ENCODE measurements at places on chromosomes 12 and 14.

DNA sequence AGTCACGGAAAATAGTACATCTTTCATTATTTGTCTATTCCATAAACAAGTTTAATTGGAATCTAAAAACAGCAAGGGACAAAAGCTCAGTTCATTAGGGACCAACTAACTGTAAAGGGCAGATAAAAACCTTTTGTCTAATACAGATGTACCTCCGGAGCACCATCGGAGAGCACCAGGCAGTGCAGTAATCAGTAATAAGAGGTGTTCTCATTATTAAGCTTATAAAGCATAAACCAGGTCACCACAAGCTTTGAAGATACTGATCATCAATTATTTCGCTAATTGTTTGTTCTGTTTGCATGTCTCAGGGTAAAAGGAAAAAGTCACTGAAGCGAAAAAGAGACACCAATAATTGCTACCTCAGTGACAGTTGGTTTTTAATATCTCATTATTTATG, 207.3 kb upstream of the PRKD1 start:
- H3K4me3 ChIP-seq: no peak overlapping the region
- H3K36me3 ChIP-seq: no peaks in the 10 kb centered on the region
- H3K27me3 ChIP-seq: no peaks in the 10 kb centered on the region
- DNase-seq: no peak

DNA sequence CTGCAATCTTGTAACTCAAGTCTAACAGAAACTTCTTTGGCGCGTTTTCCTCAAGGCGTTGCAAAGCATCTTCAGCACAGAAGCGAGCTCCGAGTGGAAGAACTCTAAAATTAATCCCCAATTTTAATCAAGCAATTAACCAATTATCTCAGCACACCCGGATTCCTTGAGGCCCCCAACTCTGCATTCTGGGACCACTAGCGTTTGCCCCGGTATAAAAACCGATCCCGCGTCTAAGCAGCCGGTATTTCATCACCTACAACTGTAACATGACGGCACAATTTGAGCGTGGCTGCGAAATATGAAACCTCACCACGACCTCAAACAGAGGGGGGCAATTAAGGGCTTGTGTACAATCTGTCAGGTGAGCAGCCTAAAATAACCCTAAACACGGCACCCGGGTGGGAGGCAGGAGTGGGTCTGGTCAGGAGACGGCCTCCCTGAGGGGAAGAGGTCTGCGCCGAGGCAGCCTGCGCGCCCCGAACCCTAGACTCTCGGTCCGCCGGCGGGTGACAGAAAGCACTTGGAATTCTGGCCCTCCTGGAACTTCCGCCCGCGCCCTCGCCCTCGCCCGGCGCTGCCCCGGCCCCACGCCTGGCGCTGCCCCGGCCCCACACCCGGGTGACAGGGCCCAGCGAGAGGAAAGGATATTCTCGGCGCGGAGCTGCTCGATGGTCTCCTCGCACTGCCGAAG, 594 bp downstream of the ZCCHC8 start:
- no peaks in the 10 kb centered on the region for H3K27me3 ChIP-seq
- H3K4me3 ChIP-seq: peak overlapping the region; percentile 61
- H3K4me1 ChIP-seq: peaks cover 4% of the 10 kb centered on the region
- peaks cover 29% of the 10 kb centered on the region for H3K36me3 ChIP-seq

DNA sequence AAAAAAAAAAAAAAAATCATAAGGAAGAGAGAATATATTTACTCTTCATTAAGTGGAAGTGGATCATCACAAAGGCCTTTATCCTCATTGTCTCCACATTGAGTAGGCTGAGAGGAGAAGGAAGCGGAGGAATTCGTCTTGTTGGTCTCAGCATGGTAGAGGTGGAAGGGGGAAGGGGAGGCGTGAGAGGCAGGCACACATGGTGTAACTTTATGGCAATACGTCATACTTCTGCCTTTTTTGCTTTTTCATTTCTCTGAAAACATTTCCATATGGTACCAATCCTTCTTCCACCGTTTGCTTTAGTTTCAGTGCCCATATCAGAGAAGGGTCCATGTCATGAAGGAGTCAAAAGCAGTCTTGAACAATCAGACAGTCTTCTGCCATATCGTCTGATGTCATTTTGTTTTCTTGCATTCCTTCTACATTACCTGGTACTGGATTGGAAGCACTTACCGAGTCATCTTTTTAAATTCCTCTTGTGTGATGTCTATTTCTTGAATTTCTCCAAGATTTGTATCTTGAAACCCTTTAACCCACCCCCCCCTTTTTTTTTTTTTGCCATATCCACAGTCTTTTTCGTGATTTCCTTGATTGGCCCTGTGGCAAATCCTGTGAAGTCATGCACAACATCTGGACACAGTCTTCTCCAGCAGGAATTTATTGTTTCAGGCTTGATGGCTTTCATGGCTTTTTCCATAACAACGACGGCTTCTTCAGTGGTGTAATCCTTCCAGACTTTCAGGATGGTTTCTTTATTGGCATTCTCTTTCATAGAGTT, 8.9 kb downstream of the FUT8 start:
- no peak for DNase-seq
- H3K27me3 ChIP-seq: no peaks in the 10 kb centered on the region
- no peak overlapping the region for H3K27ac ChIP-seq

DNA sequence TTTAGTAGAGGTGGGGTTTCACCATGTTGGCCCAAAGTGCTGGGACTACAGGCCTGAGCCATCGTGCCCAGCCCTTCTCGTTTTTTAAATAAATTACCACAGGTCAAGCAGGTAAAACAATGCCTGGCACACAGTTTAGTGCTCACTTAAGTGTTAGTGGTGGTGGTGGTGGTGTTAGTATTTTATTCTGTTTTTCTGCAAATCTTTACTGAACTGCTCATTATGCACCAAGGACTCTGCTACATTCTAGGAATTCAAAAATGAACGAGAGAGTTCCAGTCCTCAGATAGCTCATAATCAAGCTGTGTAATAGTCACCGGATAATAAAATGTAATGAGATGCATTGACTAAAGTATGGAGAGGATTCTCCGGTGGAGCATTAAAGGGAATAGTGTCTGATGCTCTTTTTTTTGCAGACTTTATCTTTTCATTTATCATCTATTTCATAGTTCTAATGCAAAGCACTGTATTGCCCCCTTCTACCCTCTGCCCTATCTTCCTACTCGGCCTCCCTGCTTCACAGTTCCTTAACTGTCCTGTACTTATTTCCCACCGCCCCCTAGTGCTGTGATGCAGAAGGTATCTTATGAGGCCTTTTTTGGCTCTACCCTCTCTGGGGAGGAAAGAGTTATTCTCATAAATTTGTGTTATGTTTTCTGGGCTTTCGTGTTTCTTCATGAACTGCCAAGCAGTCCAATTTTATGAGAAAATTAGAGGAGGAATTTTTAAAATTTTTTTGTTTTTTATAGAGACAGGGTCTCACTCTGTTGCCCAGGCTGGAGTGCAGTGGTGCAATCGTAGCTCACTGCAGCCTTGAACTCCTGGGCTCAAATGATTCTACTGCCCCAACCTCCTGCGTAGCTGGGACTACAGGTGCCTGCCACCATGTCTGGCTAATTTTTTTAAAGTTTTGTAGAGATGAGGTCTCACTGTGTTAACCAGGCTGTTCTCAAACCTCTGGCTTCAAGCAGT, 1.0 kb downstream of the ITFG2 start:
- no peaks in the 10 kb centered on the region for H3K27me3 ChIP-seq
- H3K36me3 ChIP-seq: peaks cover 29% of the 10 kb centered on the region
- peak overlapping the region; percentile 80 for H3K4me3 ChIP-seq
- H3K4me1 ChIP-seq: peaks cover 15% of the 10 kb centered on the region
- H3K27ac ChIP-seq: peak overlapping the region; percentile 88
- peak; percentile 71 for DNase-seq

GRCh38 chr14:71206766-71207371, 299.6 kb downstream of the PCNX1 start:
- no peaks in the 10 kb centered on the region for H3K4me1 ChIP-seq
- DNase-seq: peak; percentile 54
- H3K27me3 ChIP-seq: no peaks in the 10 kb centered on the region
- H3K4me3 ChIP-seq: no peak overlapping the region
- no peaks in the 10 kb centered on the region for H3K36me3 ChIP-seq

DNA sequence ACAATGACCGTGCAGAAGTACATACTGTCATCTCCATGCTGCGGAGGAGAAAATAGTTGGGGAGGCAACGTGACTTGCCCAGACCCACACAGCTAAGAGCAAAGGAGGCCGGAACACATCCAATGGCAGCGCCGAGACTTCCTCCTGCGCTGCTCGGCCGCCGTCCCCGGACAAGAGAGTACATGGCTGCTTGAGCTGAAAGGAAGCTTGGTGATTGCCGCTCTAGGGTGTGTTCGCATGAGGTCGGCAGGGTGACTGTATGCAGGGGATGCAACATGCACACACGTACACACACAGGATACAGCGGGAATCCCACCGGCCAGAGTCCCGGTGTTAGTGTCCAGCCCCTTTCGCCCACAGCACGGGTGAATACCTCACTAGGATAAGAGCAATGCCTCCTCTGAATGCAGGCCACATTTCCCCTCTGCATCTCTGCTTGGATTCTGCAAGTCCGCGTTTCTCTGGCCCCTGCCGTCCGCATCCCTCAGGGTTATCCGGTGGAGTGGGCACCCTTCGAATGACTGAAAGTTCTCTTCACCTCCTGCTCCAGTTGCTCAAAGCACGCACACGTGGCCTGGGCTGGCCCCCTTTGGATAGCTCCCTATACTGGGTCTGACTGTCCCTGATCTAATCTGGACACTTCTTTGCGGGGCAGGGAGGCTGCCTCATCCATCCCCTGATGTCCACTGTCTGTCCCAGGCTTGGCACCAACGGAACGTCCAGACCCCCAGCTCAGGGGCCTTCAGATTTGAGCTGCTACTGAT, 78.8 kb downstream of the GSC start:
- no peaks in the 10 kb centered on the region for H3K36me3 ChIP-seq
- H3K27me3 ChIP-seq: peaks cover 21% of the 10 kb centered on the region
- DNase-seq: no peak
- H3K4me1 ChIP-seq: no peaks in the 10 kb centered on the region
- no peak overlapping the region for H3K4me3 ChIP-seq
- H3K27ac ChIP-seq: no peak overlapping the region

DNA sequence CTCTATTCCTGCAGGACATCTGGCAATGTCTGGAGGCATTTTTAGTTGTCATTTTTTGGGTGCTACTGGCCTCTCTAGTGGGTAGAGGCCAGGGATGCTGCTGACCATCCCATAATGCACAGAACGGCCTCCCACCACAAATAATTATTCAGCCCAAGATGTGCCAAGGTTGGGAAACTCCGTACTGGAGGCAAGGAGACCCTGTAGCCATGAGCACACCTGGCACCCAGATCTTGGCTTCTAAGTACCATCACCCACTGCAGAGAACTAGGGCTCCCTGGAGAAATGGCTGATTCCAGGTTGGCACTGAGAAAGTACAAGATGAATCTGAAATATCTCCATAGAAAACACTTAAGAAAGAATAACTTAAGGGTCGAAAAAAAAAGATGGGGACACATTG, 81.7 kb downstream of the RBM19 start:
- no peaks in the 10 kb centered on the region for H3K4me1 ChIP-seq
- no peak overlapping the region for H3K27ac ChIP-seq
- DNase-seq: no peak
- H3K36me3 ChIP-seq: no peaks in the 10 kb centered on the region

GRCh38 chr14:99081880-99082279, 190.1 kb downstream of the BCL11B start:
- no peaks in the 10 kb centered on the region for H3K27me3 ChIP-seq
- no peaks in the 10 kb centered on the region for H3K36me3 ChIP-seq
- no peak overlapping the region for H3K27ac ChIP-seq
- H3K4me3 ChIP-seq: no peak overlapping the region
- no peaks in the 10 kb centered on the region for H3K4me1 ChIP-seq
- DNase-seq: no peak

- H3K27ac ChIP-seq: peak overlapping the region; percentile 43
- peak; percentile 88 for DNase-seq
- H3K36me3 ChIP-seq: no peaks in the 10 kb centered on the region
- H3K4me1 ChIP-seq: peaks cover 49% of the 10 kb centered on the region
Observed at GRCh38 chr12:6426882-6427671, 17.7 kb upstream of the CD27 start.

DNA sequence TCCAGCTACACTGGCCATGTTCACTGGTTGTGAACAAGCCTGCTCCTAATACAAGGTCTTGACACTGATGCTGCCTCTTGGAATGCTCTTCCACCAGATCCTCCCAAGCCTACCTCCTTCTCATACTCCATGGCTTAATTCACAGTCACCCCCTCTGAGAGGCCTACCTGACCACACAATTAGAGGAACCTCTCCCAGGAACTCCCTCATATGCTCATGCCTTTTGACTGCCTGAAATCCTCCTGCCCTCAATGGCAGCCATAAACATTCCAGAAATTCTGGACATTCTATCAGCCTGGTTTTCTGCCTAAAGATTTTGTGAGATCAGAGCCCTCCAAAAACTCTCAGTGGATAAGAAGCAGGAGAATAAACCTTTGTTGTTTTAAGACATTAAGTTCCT, 340.2 kb downstream of the C12orf75 start:
- H3K4me3 ChIP-seq: no peak overlapping the region
- H3K4me1 ChIP-seq: no peaks in the 10 kb centered on the region
- DNase-seq: no peak
- H3K27me3 ChIP-seq: no peaks in the 10 kb centered on the region
- no peak overlapping the region for H3K27ac ChIP-seq
- no peaks in the 10 kb centered on the region for H3K36me3 ChIP-seq

GRCh38 chr12:3223601-3224529, 146.7 kb downstream of the TSPAN9 start:
- no peak overlapping the region for H3K27ac ChIP-seq
- H3K4me3 ChIP-seq: no peak overlapping the region
- no peaks in the 10 kb centered on the region for H3K27me3 ChIP-seq
- no peak for DNase-seq
- H3K4me1 ChIP-seq: peaks cover 15% of the 10 kb centered on the region
- no peaks in the 10 kb centered on the region for H3K36me3 ChIP-seq

DNA sequence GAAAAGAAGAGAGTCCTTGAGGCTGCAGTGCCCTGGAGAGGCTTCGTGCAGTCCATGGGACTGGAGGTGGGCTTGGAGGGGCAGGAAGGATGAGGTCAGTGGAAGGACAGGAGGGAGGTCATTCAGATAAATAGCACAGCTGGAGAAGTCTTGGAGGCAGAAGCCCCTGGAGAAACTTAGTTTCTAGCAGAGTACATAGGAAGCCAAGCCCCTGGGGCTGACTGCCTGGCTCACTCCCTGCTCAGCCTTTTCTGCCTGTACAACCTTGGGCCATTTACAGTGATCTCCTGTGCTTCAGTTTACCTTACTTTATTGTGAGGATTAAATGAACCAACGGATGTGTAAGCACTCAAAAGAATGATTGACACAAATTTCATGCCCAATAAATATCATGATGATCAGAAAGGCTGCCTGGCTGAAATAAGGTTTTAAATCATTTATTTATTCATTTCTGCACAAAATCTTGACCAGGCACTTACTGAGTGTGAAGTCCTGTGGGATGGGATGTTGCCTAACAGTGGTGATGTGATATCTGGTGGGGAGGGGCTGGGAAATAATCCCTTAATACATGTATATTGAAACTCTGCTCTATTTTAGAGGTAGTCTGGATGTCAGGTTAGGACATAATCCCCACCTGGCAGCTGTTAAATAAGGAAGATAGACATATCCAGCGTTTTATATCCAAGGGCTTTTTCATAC, 54.3 kb downstream of the PLEKHG7 start:
- H3K27ac ChIP-seq: no peak overlapping the region
- no peaks in the 10 kb centered on the region for H3K27me3 ChIP-seq
- DNase-seq: no peak
- no peaks in the 10 kb centered on the region for H3K4me1 ChIP-seq
- H3K36me3 ChIP-seq: no peaks in the 10 kb centered on the region

- H3K27ac ChIP-seq: no peak overlapping the region
- H3K4me3 ChIP-seq: no peak overlapping the region
- no peaks in the 10 kb centered on the region for H3K4me1 ChIP-seq
- H3K27me3 ChIP-seq: no peaks in the 10 kb centered on the region
- DNase-seq: peak; percentile 65
- no peaks in the 10 kb centered on the region for H3K36me3 ChIP-seq
Observed at GRCh38 chr14:76876076-76876475, 49.9 kb downstream of the LRRC74A start.
